Pericardium fibroblast (primary cell): ENCODE measurements at places on chromosomes 1 and 21. TPM values are rescaled to one million over a fixed set of nuclear protein-coding genes. Genes with fewer than 3 reads are reported as not detected.

The TEDDM1 gene
- total RNA-seq: not detected in 2 replicates

The TSPEAR gene
- total RNA-seq: not detected in 2 replicates

The CD5L gene
- total RNA-seq: not detected in 2 replicates

The KRTAP10-5 gene
- total RNA-seq: not detected in 2 replicates

The UCHL5 gene
- 9.0 and 15.2 TPM in 2 replicates for total RNA-seq

The PFKFB2 gene
- total RNA-seq: 4.0 and 6.0 TPM in 2 replicates

The CHRM3 gene
- total RNA-seq: 0.09 and 0.12 TPM in 2 replicates
